ENCODE measurements at places on chromosomes 2 and 18. TPM values are rescaled to one million over a fixed set of nuclear protein-coding genes. Genes with fewer than 3 reads are reported as not detected.
A peak's percentile ranks its signal among the peaks of the same experiment; 100 is the strongest.

CAPN14 gene
- not detected for total RNA-seq

IL37 gene
- total RNA-seq = 3.1 TPM

UGP2 gene
- total RNA-seq = 41.4 TPM

ADRA2B gene
- total RNA-seq = 0.03 TPM

STARD6 gene
- 1.3 TPM for total RNA-seq

CCDC85A gene
- 0.89 TPM for total RNA-seq

PPIG gene
- 23.4 TPM for total RNA-seq

CPS1 gene
- 6.3 TPM for total RNA-seq

GAL3ST2 gene
- 1.7 TPM for total RNA-seq

ZSWIM2 gene
- total RNA-seq = not detected

DNA sequence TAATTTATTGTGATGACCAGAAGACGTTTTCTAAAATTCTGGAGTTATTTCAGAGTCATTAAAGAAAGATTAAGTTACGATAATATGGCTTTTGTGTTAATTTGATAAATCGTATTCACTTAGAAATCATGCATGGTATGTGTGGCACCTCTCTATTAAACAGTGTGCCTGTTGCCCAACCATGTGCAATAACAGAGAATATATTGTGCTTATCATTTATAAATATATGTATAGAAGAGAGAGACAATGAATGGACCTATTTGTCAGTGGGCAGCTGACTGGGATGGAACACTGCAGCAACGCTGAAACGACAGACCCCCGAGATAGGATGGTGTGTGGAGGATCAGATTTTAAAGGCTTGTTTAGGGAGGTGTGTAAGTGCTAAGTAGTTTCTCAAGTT lies 172.9 kb downstream of the FMNL2 start:
- no peak for DNase-seq

- no peak for DNase-seq
Measured at GRCh38 chr2:11874861-11875260, 128.4 kb downstream of the LPIN1 start.

DNA sequence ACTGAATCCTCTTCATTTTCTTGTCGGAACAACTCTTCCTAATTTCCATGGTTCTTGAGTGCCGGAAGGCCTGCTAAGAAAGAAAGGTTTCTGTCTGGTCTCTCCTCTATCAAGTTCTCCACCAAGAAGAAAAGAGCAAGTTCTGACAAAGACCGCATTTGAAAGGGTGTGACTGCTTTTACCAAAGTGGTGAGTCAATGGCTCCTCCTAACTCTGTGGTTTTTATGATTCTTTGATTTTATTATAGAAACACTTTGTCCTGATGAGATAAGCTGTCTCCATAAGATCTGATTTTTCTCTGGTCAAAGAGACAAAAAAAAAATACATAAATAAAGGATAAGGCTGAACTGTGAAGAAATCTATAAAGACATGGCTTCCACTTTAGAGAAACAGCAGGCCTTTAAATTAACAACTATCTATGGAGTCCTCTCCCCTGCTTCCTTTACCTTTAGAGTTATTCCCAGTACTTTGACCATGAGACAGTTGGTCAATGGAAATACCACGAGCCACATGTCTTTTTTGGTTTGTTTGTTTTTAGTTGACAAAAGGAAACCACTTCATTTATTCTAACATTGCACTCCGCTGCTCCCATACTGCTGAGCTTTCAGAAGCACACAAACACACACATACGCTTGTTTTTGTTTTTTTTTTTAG lies 67.7 kb downstream of the REL start:
- no peak for DNase-seq

- no peak for DNase-seq
Measured at GRCh38 chr2:6946722-6947121, 29.5 kb downstream of the RNF144A start.

DNA sequence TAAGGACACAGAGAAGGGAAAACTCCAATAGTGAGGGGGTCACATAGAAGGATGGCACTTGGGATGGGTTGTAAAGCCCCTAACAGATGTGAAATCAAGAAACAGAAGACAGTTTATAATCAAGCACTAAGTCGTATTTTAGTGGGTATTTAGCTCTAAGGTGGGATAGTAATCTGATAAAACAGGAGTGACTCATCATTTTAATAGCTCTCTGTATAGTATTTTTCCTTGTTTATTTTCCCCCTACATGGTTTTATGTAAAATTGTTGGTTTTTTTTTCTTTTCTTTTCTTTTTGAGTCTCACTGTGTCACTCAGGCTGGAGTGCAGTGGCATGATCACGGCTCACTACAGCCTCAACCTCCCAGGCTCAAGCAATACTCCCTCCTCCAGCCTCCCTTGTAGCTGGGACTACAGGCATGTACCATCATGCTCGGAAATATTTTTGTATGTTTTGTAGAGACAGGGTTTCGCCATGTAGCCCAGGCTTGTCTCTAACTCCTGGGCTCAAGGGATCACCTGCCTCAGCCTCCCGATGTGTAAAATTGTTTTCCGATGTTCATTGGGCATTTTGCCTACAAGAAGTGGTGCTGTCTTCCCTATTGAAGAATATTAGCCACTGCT lies 142.6 kb upstream of the SERPINE2 start:
- DNase-seq = no peak

DNA sequence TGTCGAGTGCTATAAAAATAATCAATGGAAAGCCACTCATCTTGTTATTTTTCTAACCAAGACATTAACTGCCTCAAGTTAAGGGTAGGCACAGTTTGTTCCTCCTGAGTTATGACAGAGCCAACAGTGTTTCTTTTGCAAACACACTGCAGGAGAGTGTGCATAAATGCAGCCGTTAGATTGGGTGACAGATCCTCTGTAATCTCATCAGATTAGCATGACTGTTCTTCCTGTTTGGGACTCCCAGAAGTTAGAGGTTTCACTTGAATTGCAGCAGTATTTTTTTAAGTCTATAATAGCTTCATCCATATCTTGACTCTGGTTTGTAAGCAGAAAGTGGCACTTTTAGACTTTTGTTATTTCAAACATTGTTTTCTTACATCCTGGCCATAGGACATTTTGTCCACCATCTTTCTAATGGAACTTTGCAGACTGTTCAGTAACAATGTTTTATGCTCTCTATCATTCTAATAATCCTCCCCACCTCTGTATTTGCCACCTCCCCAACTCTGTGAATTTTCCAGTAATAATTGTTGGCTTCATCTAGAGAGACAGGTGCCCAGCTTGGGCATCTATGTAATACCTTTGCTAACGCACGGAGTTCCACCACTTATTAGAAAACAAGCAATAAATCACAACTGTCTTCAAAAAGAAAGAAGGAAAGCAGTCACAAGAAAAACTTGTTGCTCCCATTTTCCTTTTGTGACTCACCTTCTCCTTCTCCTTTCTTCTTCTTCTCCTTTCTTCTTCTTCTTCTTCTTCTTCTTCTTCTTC lies 560.0 kb downstream of the ADCYAP1 start:
- no peak for DNase-seq

- DNase-seq = no peak
Measured at GRCh38 chr2:102436323-102436722, 13.4 kb downstream of the IL18RAP start.

GRCh38 chr2:141316606-141317005 lies 814.2 kb downstream of the LRP1B start:
- DNase-seq = no peak

DNA sequence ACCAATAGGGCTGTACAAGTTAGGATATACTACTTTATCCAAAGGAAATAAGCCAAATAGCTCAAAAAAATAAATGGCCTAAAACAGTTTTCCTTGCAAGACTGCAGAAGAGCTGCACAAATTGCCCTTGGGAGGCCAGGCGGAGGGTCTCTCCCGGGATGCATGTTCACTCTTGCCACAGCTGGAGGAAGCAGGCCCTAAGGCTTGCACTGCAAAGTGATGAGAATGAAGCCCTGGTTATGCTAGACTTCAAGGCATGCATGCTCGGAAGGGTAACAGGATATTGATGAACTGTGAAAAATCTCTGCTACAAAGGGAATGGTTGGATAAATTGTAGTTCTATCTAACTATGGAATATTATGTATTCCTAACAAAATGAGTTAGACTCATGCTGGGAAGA lies 27.5 kb upstream of the LDLRAD4 start:
- no peak for DNase-seq

DNA sequence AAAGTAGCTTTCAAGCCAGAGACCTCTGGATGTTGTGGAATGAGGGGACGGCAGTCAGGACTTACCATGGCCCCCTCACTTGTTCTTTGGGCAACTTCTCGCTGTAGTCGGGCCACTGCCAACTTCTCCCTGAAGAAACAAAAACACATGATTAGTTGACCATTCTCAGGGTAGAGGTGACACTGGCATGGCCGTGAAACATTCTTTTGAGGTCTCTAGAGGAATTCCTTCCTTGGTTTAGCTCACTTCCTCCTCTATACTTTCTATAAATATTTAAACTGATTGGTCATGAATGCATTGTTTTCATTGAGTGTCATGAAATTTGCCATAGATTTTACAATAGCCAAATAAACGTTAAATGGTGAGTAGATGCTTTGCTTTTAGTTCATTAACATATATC lies 354.6 kb downstream of the NCKAP5 start:
- no peak for DNase-seq

DNA sequence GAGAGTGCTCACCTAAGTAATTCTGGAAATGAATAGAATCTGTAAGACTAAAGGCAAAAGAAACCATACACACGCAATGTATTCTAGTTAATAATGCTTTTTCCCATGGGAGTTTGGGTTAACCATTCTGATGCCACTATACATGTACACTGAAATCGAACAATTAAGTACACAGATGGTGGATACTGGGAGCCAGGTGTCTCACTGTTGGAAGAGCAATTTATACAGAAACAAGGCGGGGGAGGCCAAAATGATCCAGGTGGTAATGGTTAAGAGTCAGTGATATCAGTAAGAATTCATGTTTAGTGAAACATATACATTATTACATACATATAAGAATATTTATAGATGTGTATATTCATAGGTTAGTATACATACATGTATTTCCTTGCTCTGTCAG lies 67.2 kb downstream of the TMEM131 start:
- DNase-seq = no peak

DNA sequence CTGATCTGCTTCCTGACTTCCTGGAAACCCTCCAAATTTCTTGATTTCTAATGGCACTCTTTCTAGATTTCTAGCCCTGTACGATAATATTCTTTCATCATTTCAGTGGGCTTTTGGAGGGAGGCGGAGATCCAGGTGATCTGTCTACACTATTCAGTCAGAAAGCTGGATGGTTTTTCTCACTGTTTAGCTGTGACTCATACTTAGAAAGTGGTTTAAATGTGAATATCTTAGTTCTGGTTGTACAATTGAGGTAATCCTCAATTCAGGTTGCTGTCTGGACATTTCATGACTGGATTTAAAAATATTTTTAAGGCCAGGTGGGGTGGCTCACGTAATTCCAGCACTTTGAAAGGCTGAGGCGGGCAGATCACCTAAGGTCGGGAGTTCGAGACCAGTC lies 20.8 kb downstream of the SEH1L start:
- no peak for DNase-seq

GRCh38 chr2:163662141-163662780 lies 73.5 kb downstream of the FIGN start:
- no peak for DNase-seq

DNA sequence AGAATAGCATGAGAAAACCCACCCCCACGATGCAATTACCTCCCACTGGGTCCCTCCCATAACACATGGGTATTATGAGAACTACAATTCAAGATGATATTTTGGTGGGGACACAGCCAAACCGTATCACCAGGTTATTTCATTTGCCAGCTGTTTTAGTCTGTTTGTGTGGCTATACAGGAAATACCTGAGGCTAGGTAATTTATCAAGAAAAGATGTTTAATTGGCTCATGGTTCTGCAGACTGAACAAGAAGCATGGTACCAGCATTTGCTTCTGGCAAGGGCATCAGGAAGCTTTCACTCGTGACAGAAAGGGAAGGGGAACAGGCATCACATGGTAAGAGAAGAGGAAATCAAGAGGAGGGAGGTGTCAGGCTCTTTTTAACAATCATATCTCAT lies 329.2 kb downstream of the GULP1 start:
- DNase-seq = no peak

DNA sequence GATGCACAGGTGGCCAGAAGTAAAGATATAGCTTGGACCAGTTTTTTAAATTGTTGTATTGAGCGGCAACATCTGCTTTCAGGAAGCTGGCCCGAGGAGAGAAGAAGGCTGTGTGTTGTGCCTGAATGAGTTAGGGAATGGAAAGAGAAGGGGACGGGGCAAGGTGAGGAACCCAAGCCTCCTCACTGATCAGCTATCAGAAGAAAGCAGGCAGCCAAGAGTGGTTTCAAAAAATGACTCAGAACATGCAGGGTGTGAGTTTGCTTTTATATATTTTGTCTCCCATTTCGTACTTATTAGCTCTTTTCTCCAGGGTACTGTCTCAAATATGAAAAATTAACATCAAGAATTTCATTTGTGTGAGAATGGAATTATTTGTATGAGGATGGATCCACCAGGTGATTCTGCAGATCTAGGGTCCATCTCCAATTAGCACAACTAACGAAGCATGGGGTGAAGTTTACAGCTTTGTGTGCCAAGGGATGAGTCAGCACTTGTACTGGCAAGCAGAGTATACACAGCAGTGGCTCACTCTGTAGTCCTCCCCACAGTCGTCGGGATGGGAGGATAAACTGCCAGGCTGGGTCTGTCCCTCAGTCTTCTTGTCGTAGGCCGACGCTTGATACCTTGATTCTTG lies 175.7 kb downstream of the PIEZO2 start:
- peak; percentile 79 for DNase-seq

GRCh38 chr2:29059624-29060023 lies 14.7 kb downstream of the PCARE start:
- no peak for DNase-seq

DNA sequence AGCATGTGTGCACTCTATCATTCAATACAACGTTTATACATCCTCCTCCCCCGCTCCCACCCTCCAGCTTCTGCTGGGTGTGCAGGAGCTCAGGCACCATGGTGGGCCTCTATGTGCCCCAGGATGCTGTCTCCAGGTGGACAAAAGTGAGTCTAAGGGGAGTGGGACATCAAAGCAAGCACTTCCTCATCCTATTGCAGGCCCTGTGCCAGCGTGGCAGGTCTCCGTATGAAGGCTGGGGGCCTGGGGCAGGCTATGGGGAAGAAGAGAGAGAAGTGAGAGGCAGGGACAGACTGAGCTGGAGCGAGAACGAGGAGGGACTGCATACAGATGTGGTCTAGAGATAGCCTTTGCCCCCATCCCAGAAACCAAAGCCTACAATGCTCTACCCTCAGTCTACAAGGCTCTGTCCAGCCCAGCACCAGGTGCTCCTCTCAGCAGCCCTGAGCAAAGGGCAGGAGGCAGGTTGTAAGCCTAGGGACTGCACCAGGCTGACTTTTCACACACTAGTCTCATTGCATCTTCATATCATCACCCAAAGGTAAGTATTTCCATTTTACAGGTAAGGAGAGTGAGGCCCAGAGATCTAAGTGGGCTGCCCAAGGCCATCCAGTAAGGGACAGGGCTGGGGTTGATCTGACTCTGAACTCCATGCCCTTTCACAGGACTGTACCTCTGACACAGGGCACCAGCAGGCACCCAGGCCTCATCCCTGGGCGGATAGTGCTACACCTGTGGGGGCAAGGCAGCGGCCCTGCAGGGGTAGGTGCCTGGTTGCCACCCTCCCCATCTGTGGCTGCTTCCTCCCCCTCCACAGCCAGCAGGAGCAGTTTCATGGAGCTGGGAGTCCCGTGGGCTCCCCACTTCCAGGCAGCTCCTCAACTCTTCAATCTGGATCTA lies 14.0 kb upstream of the ARID5A start:
- no peak for DNase-seq
